T-helper 1 cell (primary cell): ENCODE measurements at places on chromosomes 5 and 9.

GRCh38 chr9:35599763-35600604, 5.1 kb upstream of the TESK1 start:
- no peak for DNase-seq

DNA sequence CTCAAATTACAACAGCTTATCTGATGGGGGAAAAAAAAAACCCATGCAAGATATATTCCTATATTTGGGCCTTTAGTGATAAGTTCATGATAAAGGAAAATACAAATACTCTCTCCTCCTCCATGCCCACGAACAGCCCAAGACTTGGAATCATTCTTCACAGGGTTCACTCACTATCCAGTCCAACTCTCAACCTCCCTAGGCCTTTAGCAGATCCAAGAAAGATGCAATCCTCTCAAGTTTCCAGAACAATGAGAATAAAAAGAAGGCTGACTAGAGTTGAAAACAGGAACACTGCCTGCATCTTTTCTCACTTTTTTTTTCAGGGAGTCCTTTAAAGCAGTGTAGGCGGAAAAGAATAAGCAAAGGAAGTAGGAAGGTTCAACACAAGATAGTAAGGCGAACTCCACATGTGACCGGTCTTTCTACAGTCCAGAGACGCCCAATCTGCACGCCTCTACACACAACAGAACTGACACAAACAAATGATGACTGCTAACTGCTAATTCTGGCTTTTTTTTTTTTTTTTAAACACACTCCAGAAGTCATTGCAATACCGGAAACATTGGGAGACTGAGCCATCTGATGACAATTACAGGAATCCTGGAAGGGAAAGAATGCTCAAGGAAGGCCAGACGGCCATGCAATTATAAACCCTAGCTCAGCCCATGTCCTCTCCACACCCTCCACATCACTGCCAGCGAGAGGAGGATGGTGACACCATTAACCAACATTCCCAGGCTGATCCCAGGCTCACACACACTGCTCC, 75.4 kb downstream of the BNC2 start:
- DNase-seq = no peak

DNA sequence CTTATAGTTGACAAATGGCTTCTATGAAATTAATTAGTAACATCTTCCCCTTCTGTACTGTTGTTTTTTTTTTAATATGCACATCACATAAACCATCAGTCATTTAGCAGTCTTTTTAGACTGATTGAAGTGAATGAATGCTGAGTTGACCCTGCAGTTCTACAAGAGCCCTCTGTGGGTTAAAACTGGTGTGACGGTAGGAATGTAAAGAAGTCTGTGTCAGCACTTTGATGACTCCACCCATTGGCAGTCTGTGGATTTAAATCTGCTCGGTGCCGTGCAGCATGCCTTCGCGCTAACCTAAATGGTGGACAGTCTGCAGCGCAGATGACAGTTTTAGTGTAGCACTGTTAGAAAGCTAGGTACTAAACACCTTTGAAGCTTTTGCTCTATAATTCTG, 3.1 kb downstream of the GTF3C4 start:
- DNase-seq = no peak

- DNase-seq = no peak
These were observed 1434.5 kb upstream of the CDH6 start for GRCh38 chr5:29758986-29759421.

DNA sequence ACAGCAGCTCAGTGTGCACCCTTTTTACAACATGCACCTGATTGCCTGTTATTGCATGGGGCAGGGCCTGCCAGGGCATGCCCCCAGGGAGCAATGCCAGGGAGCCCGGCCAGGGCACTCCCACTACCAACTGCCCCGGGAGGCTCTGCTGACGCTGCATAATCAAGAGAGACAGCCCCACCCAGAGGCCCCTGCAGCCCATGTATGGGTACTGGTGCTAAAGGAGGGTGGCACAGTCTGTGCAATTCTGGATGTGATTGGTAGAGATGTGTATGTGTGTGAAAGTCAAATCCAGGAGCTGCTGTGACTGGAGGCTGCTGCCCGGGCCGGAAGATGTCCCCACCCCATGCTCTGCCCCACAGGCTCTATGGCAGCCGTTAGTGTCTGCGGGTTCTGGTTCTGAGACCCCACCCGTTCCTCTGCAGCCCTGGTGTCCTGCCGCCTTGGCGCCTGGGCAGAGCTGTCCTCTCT, 3.9 kb upstream of the NEURL1B start:
- no peak for DNase-seq

GRCh38 chr9:88583901-88584596, 49.1 kb downstream of the NXNL2 start:
- no peak for DNase-seq

DNA sequence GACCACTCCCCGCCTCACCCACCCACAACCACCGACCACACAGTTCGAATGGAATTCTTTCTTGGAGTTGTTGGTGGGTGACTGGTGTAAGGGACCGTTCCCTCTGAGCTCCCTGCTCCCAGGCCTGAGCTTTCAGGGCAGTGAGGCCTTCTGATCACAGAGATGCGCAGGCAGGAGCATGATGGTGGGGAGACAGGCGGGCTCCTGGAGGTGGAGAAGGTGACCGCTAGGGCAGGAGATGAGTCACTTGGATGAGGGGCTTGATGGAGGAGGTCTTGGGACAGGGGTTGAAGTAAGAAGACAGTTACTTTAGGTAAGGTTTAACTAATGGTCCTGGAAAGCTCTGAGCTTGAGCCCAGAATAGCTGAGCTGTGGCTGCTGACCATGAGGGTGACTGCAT, 88.5 kb downstream of the HSPA4 start:
- DNase-seq = no peak

GRCh38 chr5:152376886-152377285, 28.2 kb downstream of the NMUR2 start:
- no peak for DNase-seq

GRCh38 chr9:89598926-89599325, 5.9 kb upstream of the GADD45G start:
- DNase-seq = no peak

DNA sequence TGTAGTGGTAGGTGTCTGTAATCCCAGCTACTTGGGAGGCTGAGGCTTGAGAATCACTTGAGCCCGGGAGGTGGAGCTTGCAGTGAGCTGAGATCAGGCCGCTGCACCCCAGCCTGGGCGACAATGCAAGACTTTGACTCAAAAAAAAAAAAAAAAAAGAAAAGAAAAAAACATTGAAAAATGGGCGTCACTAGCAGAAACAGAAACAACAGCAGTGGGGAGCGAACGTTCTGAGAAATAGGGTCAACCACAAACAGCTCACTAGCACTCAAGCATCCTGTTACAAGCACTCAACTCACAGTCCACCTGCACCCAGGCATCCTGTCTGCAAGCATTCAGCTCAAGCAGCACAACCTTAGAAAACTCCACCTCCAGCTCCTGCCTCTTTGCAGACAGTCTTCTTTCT, 17.2 kb downstream of the TRIM14 start:
- DNase-seq = peak; percentile 79

DNA sequence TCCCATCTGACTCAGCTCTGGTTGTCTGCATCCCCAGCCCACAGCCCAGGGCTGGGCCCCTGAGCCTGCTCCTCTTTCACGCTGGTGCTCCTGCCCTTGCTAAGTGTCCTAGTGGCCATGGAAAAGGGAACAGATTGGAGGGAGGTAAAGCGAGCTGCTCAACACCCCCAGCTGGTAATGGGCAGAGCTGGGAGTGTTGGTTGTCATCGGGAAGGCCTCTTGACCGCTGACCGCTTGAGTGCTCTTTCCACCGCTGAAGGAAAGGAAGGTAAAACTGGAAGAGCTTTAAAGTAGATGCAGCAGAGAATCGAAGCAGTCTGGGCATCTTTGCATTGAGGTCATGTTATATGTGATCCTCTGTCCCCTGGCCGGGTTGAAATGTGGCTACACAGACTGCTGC, 60.2 kb downstream of the CRB2 start:
- DNase-seq = no peak
